Femur (tissue), 1 donor: ENCODE measurements at places on chromosomes 11 and 22.

- DNase-seq, result no peak
These were observed 840.2 kb upstream of the CNTN5 start for GRCh38 chr11:98180511-98180910.

- no peak for DNase-seq
These were observed 54.9 kb downstream of the P4HA3 start for GRCh38 chr11:74256378-74257133.

DNA sequence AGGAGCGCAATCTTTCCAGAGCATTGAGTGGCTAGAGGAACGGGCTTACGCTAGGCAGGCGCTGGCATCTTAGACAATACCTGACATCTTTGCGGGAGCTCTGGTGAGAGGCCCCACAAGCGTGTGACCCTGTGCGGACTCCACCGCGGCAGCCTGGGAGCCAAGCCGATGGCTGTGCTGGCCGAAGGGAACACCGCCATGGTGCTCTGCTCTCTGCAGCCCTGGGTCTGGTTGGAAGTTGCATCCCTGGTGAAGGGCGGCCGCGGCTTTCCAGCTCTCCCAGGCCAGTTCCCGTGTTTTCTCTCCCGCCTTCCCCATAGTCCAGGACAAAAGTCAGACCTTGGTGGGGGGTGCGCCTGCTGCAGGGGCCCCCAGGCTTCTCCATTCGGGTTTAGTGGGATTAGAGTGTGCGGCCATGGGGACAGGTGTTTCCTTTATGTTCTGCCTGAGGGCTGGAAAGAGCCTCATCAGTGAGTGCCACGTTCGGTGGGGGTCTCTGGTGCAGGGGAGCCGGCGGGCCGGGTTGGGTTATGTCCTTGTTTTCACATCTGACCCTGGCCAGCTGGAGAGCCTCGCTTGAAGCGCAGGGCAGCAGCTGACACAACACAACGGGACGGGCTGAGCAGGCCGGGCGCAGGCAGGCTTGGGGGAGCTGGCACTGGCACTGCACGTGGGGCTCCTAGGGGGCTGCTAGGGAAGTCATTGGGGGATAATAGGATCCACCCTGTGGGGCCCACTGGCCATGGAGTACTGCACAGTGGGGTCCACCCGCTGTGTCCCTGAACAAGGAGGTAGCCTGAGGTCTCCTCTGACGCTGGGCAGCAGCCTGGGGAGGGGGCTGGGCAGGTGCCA, 94.8 kb downstream of the KCNQ1 start:
- peak; percentile 61 for DNase-seq

DNA sequence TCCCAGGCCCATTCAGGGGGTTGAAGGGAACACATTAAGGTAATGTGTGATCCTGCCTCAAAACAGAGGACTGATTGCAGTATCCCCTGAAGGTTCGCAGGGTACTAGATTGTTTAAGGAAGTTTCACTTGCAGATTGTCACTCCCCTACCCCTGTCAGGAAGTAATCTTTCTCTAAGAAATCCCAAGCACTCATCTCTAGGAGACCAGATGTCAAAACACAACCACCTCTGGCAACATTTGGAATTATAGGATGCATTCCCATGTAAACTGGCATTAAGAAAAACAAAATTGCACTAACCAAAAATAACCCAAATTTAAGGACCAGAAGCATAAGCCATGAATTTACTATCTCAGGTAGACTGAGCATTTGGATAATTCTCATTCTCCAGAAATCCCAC, 1.6 kb downstream of the MRPL17 start:
- no peak for DNase-seq

DNA sequence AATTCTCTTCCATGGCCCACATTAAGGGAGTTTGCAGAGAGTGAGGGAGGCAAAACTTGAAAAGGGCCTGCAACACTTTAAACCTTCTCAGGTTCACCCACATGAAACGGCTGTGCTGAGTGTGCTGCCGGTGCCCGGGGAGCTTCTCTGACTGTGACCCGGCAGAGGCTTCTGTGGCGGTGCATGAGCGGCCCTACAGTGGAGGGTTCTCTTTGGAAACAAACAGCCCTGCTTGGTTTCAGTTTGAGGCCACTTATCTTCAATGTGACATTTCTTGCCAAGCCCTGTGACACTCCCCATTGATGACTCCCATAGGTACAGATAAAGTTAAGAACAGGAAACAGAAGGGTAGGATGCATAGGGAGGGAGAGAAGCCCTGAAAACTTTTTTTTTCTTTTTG, 31.8 kb downstream of the FAM118A start:
- no peak for DNase-seq

- DNase-seq, result peak; percentile 34
These were observed 291.8 kb downstream of the MIAT start for GRCh38 chr22:26949193-26949592.

- DNase-seq, result no peak
These were observed 9.0 kb upstream of the CYTH4 start for GRCh38 chr22:37273126-37273845.

GRCh38 chr11:28606930-28607329, 498.7 kb downstream of the METTL15 start:
- no peak for DNase-seq

- peak; percentile 50 for DNase-seq
These were observed 144.6 kb downstream of the CCDC81 start for GRCh38 chr11:86519064-86519911.

- no peak for DNase-seq
These were observed 25.7 kb downstream of the ARHGEF17 start for GRCh38 chr11:73333640-73334383.

DNA sequence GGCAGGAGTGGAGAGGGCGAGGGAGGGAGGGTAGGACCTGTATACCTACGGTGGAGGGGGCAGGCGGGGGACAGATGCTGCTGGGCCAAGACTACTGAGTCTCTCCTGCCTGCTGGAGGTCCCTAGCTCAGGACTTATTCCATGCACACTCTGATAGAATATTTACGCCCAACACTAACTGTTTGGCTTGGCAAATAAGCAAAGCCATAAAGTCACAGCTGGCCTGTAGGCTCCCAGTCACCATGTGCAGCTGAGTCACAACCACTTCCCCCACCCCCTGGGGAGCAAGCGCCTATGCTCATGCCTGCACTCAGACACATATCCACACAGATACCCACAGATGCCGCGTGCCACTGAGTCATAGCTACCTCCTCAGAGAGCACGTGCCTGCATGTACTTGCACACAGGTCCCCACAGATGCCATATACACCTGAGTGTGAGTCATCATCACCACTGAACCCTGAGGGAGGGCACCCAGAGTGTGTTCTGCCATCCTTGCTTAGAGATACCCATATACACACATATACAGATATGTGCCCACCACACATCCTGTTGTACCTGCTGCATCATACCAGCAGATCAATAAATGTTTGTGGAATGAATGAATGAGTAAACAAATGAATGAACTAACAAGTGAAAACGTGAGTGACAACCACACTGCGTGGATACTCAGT, 95.8 kb downstream of the SWAP70 start:
- DNase-seq, result peak; percentile 81

DNA sequence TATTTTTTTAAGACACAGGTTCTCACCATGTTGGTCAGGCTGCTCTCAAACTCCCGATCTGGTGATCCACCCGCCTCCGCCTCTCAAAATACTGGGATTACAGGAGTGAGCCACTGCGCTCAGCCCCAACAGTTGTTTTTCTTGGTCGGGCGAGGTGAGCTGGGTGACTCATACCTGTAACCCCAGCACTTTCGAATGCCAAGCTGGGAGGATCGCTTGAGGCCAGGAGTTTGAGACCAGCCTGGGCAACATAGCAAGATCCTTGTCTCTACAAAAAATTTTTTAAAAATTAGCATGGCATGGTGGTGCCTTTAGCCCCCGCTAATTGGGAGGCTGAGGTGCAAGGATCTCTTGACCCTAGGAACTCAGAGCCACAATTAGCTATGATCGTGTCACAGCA, 7.0 kb upstream of the NF2 start:
- DNase-seq, result no peak

- DNase-seq, result peak; percentile 52
These were observed 669 bp upstream of the BCR start for GRCh38 chr22:23179381-23180299.

GRCh38 chr11:44915621-44916020, 35.1 kb downstream of the TP53I11 start:
- peak; percentile 50 for DNase-seq

GRCh38 chr22:32527756-32528155, 53.1 kb downstream of the FBXO7 start:
- DNase-seq, result no peak

DNA sequence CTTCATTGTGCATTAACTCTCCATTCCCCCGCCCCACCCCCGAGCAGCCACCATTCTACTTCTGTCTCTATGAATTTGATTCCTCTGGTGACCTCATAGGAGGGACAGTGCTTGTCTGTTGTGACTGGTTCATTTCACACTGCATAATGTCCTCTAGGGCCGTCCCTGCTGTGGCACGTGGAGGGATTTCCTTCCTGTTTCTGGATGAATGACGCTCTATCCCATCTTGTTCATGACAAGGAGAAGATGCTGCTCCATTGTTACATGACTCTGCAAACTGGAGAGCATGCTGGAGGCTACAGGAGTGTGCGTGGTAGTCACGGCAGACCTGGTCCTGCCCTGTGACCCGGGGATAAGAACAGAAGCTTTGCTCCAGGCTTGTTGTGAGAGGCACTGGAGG, 61.3 kb downstream of the RTL6 start:
- no peak for DNase-seq

DNA sequence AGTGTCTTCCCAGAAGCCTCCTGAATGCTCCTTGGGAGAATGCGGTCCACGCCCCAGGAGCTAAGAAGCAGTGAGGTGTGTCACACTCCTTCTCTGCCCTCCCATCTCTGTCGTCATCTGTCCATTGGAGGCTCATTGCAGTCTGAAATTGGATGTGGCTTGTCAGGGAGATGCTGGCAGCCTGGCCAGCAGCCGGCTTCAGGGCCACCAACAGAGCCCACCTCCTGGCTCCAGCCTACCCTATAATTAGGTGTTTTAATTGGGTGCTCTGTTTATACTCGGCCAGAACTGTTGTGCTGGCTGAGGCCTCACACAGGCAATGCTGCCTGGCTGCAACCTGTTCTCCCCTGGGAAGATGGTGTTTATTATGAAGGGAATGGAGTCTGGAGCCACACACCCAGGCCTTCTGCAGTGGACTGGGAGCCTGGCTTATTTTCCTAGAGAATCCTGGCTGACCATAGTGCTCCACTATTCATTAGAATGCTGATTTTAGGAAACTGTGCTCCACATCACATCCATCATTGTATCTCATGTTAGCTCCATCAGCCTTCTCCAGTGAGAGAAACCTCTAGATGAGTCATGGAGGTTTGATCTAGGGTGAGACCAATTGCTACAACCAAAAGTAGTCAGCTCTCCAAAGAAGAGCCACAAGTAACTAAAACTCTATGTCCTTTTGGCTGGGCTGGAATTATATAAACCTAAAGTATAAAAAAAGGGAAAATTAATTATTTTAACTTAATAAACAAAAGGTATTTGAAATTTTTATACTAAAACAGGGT, 86.8 kb upstream of the CRTAM start:
- DNase-seq, result peak; percentile 22

GRCh38 chr11:68641880-68642279, 42.5 kb upstream of the GAL start:
- DNase-seq, result no peak

DNA sequence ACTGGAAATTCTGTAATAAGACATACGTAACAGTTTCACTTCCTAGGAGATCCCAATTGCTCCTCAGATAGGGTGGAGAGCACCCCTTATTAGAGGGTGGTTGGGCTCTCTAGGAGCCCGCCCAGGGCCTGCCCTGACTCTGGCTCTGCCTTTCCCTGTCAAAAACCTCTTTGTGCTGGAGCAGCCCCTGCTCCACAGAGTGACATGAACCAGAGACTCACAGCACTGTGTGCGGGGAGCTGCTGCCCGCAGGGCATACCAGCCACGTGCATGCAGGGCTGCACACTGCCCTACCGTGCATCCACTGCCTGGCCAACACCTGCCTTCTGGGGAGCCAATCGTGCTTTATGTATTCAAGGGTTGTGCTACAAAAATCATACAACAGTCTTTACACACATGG, 24.3 kb downstream of the KCNQ1OT1 start:
- DNase-seq, result peak; percentile 31

DNA sequence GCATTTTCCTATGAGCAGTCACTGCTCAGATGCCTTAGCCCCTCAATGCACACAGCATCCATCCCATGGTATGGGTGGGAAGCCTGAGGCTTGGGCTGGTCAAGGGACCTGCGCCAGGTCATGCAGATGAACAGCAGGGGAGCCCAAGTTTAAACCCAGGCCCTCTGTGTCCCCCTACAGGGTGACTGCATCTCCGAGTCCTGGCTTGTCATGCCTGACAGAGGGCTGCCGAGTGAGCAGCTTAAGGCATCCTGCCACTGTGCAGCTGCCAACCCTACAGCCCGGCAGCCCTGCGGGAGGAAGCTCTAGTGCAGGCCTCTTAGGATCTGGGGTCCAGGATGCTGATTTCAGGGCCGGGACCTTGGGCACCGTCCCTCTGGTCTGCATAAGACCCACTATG, 10.0 kb downstream of the IL2RB start:
- DNase-seq, result no peak

- no peak for DNase-seq
These were observed 19.5 kb upstream of the CHKA start for GRCh38 chr11:68140496-68141245.
